ENCODE measurements at places on chromosomes 1 and 21.

GRCh38 chr1:178870944-178871343 is at the start of gene ANGPTL1:
Gene ANGPTL1, minus strand, starts transcription at chr1:178871077. Its CDS starts 5,301 bp downstream, at chr1:178865776.
- no peak for DNase-seq

- DNase-seq = no peak
These were observed 2.1 kb upstream of the S100A9 start for GRCh38 chr1:153355445-153356071.

- DNase-seq = no peak
These were observed 9.2 kb upstream of the CBR3 start for GRCh38 chr21:36125512-36126207.

DNA sequence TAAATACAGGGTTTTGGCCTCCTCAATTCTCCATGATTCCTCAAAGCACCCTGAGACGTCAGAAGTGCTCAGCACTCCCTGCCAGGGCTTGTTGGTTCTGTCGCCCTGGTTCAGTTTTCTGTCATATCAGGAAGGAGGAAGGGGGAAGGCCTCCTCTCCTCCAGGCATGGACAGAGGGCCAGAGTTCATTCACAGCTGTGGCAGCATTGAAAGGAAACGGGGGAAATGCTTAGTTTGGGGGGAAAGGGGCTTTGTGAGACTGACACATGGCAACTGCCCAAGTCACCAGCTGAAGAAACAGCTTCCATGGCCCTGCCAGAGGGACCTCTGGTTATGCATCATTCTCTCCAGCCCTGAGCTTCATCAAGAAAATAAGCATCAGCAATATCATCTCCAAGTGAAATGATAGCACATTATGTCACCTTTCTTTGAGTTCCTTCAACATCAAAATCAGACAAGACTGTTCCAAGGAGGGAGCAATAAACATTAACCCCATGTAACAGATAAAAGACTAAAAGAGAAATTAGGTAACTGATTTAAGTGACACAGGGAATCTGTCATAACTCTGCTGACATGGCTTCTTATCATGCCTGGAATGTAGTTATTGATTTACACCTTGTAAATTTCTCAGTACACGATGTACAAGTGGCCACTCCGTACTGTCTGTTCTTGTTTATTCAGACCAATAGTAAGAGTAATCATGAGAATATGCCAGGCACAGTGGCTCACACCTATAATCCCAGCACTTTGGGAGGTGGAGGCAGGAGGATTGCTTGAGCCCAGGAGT is 103.2 kb upstream of the SLC25A33 start:
- DNase-seq = no peak

- DNase-seq = no peak
These were observed 99.0 kb upstream of the RUNX3 start for GRCh38 chr1:25028907-25029599.

DNA sequence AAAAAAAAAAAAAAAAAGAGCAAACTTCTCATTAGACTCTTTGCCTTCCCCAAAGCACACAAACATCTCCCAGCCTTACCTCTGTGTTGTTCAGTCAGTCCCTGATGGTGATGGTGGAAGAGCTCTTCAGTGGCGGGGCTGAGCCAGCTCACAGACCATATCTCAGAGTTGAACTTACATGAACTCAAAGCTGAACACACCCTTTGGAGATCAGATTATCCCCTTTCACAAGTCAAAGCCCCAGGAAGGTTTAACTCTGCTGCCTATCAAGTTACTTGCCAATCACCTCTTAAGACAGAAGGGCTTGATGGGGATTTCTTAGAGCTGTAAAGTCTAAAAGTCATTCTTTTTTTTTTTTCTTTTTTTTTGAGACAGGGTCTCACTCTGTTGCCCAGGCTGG is 55.2 kb upstream of the L1TD1 start:
- no peak for DNase-seq
